ENCODE measurements at places on chromosomes 5 and 9. TPM values are rescaled to one million over a fixed set of nuclear protein-coding genes. Genes with fewer than 3 reads are reported as not detected.

PCDHGB6 gene
- 3.7 TPM for total RNA-seq

NUDT12 gene
- 8.5 TPM for total RNA-seq

IL9 gene
- total RNA-seq, result not detected

CCDC180 gene
- 5.2 TPM for total RNA-seq

MYMK gene
- total RNA-seq, result not detected

CDX1 gene
- not detected for total RNA-seq

CACNA1B gene
- total RNA-seq, result under 0.01 TPM

FOXI1 gene
- total RNA-seq, result not detected

PTGS1 gene
- 18.6 TPM for total RNA-seq

LRRC70 gene
- 0.79 TPM for total RNA-seq

PDE8B gene
- not detected for total RNA-seq

ADRA1B gene
- not detected for total RNA-seq

GDNF gene
- total RNA-seq, result 0.32 TPM

CEMIP2 gene
- 18.4 TPM for total RNA-seq

PAEP gene
- total RNA-seq, result not detected

DND1 gene
- 0.17 TPM for total RNA-seq

PCDHA9 gene
- total RNA-seq, result 0.16 TPM

ITGA1 gene
- total RNA-seq, result 4.3 TPM

CD180 gene
- total RNA-seq, result not detected

TYRP1 gene
- total RNA-seq, result not detected

SPATA31C1 gene
- not detected for total RNA-seq

MYOZ3 gene
- total RNA-seq, result 0.47 TPM

GRIA1 gene
- 0.16 TPM for total RNA-seq

INSL6 gene
- total RNA-seq, result not detected

SPATA9 gene
- total RNA-seq, result 0.47 TPM

PCDHB13 gene
- total RNA-seq, result 0.94 TPM

CTNND2 gene
- not detected for total RNA-seq

ADAMTS16 gene
- not detected for total RNA-seq

IL4 gene
- total RNA-seq, result not detected

NHP2 gene
- 44.6 TPM for total RNA-seq

SAP30L gene
- 21.1 TPM for total RNA-seq

C1QTNF3 gene
- 1.1 TPM for total RNA-seq

CARTPT gene
- not detected for total RNA-seq

OTULINL gene
- total RNA-seq, result not detected

PCDHB9 gene
- 0.16 TPM for total RNA-seq

SHOC1 gene
- total RNA-seq, result not detected

ROR2 gene
- total RNA-seq, result 5.8 TPM

SNAPC3 gene
- total RNA-seq, result 32.3 TPM

FAT2 gene
- 0.09 TPM for total RNA-seq

SPTAN1 gene
- 362 TPM for total RNA-seq

Data from bronchial smooth muscle cell (primary cell).